ENCODE measurements at places on chromosomes 13 and 19.
A peak's percentile ranks its signal among the peaks of the same experiment; 100 is the strongest.

DNA sequence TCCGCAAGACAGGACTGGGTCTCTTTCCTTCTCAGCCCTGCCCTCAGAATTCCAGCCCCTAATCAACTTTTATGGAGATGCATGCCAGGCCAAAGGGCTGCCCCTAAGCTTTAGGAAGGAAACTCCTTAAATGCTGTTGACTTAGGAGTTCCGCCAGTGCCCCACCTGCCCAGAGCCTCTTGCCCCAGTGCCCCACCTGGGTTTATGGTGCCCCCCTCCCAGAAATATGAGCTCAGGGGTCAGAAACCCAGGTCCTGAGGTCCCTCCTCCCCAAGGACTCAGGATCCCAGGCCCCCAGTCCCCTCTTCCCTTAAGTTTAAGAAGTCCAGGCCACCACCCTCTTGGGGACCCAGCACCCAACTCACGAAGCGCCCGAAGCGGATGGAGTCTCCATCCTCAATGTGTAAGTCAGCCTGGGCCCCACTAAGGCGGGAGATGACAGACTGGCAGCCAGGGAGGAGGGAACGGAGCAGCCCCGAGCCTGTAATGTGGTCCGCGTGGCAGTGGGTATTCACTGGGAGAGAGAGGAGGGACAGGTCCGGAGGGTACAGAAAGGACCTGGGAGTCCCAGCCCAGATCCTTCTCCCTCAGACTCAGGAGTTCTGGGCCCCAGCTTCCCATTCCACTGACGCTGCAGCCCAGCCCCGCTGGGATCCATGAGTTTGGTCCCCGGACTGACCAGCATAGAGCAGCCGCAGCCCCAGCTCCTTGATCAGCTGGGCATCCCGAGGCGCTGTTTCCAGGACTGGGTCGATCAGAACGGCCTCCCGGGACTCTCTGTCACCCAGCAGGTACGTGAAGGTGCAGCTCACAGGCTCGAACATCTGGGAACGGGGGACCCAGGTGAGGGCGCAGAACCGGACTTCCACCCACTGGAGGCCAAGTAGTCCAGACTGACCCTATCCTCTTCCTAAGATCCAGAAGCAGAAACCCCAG, 897 bp downstream of the ETHE1 start:
- H3K36me3 ChIP-seq, result peaks cover 8% of the 10 kb centered on the region
- H3K4me1 ChIP-seq, result peaks cover 21% of the 10 kb centered on the region
- H3K27me3 ChIP-seq, result no peaks in the 10 kb centered on the region
- H3K27ac ChIP-seq, result peak overlapping the region; percentile 80
- H3K4me3 ChIP-seq, result peak overlapping the region; percentile 89

DNA sequence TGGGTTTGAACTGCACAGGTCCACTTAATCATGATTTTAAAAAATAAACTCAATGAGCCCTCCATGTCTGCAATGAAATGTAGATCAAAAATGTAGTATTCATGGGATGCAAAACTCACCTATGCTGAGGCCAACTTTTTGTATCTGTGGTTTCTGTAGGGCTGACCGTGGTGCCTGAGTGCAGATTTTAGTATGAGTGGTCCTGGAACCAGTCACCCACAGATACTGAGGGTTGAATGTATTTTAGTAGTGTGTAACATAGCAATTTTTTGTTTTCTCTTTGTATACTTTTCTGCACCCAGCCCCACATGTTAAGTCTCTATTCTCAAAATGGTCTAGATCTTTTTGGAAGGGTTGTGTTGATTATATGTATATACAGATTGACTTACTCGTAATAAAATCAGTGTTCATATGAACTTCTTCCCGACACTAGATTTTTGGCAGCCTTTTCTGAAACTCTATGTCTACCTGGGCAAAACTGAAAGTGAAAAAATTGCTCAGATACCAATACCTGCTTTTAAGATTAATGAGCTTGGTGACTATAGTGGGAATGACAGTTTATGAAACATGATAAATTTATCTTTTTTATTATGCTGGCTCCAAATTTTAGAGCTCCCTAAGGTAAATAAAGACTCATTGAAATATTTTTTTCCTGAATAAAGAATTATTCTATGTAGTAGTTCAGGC, 51.6 kb downstream of the DNAJC15 start:
- peaks cover 21% of the 10 kb centered on the region for H3K36me3 ChIP-seq
- H3K27me3 ChIP-seq, result no peaks in the 10 kb centered on the region
- H3K27ac ChIP-seq, result peak overlapping the region; percentile 76
- H3K4me1 ChIP-seq, result peaks cover 44% of the 10 kb centered on the region
- peak overlapping the region; percentile 44 for H3K4me3 ChIP-seq
- peak; percentile 69 for DNase-seq

GRCh38 chr19:58367698-58368454, 5.3 kb upstream of the ZNF497 start:
- no peak for DNase-seq
- H3K4me3 ChIP-seq, result no peak overlapping the region
- peaks cover 5% of the 10 kb centered on the region for H3K4me1 ChIP-seq
- no peak overlapping the region for H3K27ac ChIP-seq
- H3K27me3 ChIP-seq, result no peaks in the 10 kb centered on the region

DNA sequence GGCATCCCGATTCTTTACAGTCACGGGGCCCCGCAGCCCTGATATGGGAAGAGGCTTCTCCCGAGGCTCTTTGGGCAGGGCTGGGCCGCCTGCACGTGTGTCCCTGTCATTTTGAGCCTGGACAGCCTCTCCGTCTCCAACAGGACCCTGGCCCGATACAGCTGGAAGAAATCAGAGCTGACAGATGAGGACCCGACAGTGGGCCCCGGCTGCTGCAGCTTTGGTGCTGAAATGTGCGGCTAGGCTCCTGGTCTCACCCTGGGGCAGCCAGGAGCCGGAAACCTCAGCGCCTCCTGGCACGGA, 3.2 kb downstream of the PIAS4 start:
- no peak overlapping the region for H3K4me3 ChIP-seq
- peaks cover 20% of the 10 kb centered on the region for H3K4me1 ChIP-seq
- H3K27me3 ChIP-seq, result no peaks in the 10 kb centered on the region
- no peaks in the 10 kb centered on the region for H3K36me3 ChIP-seq
- DNase-seq, result no peak

DNA sequence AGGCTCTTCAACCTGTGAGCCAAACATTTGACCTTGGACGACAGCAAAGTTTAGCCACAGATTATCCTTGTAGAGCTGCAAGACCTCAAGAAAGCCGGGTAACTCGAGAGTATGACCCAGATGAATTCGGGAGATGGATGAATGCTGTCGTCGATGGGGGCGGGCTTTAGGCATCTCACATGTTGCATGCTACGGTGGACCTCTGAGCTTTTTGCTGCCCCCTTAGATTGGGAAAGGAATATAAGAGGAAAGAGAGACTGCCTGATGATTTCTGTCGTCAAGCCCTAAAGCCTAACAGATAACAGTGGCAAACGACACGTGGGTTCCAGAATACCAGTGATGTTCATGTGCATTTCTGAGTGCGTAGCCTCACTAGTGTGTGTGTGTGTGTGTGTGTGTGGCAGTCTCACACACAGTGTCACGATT, 730 bp upstream of the ABCC4 start:
- H3K4me1 ChIP-seq, result peaks cover 22% of the 10 kb centered on the region
- no peak overlapping the region for H3K27ac ChIP-seq
- H3K4me3 ChIP-seq, result peak overlapping the region; percentile 84
- peaks cover 12% of the 10 kb centered on the region for H3K27me3 ChIP-seq

DNA sequence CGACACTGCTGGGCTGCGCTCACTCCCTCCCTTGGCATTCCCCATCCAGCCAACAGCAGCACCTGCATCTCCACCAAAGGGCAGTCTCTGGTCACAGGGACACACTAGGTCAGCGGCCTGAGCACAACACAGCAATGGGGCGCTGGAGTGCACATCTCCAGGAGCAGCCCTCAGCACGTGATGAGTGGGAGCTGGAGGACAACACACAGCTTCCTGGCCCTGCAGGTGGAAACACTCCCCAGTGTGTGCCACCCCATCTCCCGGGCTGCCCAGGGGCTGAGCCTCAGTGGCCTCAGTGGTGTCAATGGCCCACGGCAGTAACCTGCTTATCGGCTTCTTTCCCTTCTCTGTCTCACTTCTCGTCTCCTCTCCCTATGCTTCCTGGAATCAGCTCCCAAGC, 96.8 kb upstream of the VSTM2B start:
- no peak overlapping the region for H3K27ac ChIP-seq
- no peak for DNase-seq
- H3K36me3 ChIP-seq, result no peaks in the 10 kb centered on the region
- no peak overlapping the region for H3K4me3 ChIP-seq

- no peak overlapping the region for H3K4me3 ChIP-seq
- no peak overlapping the region for H3K27ac ChIP-seq
- H3K27me3 ChIP-seq, result peaks cover 43% of the 10 kb centered on the region
- no peaks in the 10 kb centered on the region for H3K4me1 ChIP-seq
- no peak for DNase-seq
- no peaks in the 10 kb centered on the region for H3K36me3 ChIP-seq
Observed at GRCh38 chr13:100809856-100810255, 135.3 kb upstream of the TMTC4 start.

DNA sequence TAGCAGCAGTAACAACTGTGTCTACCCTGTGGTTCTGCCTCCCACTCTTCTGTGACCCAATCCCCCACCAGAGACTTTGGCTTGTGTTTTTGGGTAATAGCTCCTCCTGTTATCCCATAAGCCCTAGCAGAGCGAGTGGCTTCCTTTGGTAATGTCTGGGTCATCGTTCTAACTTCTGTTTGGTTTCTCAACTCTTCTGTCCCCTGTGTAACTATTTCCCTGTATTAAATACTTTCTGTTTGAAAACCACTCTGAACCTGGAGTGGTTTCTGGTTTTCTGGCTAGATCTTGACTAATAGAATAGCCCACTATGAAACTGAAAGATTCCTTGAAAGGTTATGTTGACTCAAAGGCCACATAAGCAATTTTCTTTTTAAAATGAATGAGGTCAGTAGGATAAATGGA, 350.0 kb downstream of the DCT start:
- H3K36me3 ChIP-seq, result no peaks in the 10 kb centered on the region
- H3K27me3 ChIP-seq, result no peaks in the 10 kb centered on the region
- no peak for DNase-seq
- H3K4me1 ChIP-seq, result peaks cover 6% of the 10 kb centered on the region

DNA sequence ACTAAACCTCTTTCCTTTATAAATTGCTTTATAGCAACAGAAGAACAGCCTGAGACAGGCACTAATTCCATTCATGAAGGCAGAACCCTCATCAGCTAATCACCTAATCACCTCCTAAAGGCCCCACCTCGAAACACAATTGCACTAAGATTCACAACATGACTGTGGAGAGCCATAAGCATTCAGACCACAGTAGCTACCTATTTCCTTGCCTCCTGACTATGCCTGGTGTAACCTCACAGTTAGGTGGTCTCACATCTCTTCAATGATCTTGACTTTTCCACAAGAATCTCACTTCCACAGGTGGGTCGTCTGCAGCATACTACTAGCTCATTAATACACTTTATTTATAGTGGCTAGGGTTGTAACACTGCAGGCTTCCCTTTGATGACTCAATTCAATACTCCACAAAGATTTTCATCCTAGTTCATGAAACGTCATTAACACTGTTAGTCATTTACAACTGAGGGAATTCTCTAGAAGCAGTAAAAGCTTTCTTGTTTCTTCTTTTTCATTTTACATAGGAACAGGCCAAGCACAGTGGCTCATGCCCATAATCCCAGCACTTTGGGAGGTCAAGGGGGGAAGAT, 27.1 kb downstream of the STK24 start:
- peaks cover 34% of the 10 kb centered on the region for H3K36me3 ChIP-seq
- H3K4me1 ChIP-seq, result peaks cover 55% of the 10 kb centered on the region
- no peaks in the 10 kb centered on the region for H3K27me3 ChIP-seq
- H3K27ac ChIP-seq, result peak overlapping the region; percentile 54
- no peak for DNase-seq
- H3K4me3 ChIP-seq, result no peak overlapping the region

DNA sequence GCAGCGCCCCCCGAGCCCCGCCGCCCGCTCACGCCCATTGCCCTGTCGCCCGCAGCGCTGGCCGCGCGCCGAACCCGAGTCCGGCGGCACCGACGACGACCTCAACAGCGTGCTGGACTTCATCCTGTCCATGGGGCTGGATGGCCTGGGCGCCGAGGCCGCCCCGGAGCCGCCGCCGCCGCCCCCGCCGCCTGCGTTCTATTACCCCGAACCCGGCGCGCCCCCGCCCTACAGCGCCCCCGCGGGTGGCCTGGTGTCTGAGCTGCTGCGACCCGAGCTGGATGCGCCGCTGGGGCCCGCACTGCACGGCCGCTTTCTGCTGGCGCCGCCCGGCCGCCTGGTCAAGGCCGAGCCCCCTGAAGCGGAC, 518 bp downstream of the KLF2 start:
- H3K27me3 ChIP-seq, result peaks cover 48% of the 10 kb centered on the region
- H3K27ac ChIP-seq, result peak overlapping the region; percentile 57
- DNase-seq, result peak; percentile 66
- H3K4me1 ChIP-seq, result peaks cover 54% of the 10 kb centered on the region
- peak overlapping the region; percentile 66 for H3K4me3 ChIP-seq

- H3K36me3 ChIP-seq, result peaks cover 82% of the 10 kb centered on the region
- no peaks in the 10 kb centered on the region for H3K4me1 ChIP-seq
- H3K27ac ChIP-seq, result no peak overlapping the region
- H3K27me3 ChIP-seq, result no peaks in the 10 kb centered on the region
Observed at GRCh38 chr19:52214241-52214640, 24.4 kb downstream of the PPP2R1A start.

- no peaks in the 10 kb centered on the region for H3K36me3 ChIP-seq
- peak; percentile 66 for DNase-seq
- H3K27ac ChIP-seq, result no peak overlapping the region
- peaks cover 10% of the 10 kb centered on the region for H3K27me3 ChIP-seq
- no peak overlapping the region for H3K4me3 ChIP-seq
Observed at GRCh38 chr13:100721885-100722512, 47.4 kb upstream of the TMTC4 start.

DNA sequence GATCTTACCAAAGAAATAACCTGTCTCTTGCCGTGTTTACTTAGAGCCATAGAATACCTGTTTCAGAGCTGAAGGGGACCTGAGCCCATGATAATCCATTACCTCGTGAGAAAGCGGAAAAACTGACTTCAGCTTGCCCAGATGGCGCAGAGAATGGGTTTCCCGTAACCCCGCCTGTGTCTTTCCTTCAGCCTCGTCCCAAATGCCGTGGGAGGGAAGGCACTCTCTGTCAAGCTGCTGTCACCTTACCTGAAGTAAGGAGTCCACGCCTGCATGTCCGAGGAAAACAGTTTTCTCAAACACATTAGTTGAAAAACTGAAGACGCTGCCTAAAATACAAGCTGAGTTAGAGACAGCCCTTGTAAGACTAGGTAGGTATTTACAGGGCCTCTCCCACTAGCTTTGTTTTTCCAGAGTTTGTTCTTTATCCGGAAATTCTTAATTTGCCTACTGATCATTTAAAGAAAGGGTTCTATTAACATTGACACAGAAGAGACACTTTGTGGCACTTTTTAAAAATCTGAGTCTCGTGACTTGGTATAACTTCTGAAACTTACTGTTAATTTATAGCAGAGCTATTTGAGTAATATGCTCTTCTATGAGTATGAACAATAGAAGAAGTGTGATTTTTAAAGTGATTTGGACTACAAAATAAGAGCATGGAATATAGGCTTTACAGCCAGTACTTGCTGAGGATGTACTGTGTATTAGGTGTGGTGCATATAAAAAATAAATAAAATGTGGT, 1.3 kb upstream of the INTS6 start:
- peak overlapping the region; percentile 90 for H3K4me3 ChIP-seq
- peak overlapping the region; percentile 97 for H3K27ac ChIP-seq
- peak; percentile 59 for DNase-seq
- H3K36me3 ChIP-seq, result peaks cover 41% of the 10 kb centered on the region
- H3K4me1 ChIP-seq, result peaks cover 29% of the 10 kb centered on the region
- H3K27me3 ChIP-seq, result no peaks in the 10 kb centered on the region
